ENCODE measurements at places on chromosomes 4 and X.

DNA sequence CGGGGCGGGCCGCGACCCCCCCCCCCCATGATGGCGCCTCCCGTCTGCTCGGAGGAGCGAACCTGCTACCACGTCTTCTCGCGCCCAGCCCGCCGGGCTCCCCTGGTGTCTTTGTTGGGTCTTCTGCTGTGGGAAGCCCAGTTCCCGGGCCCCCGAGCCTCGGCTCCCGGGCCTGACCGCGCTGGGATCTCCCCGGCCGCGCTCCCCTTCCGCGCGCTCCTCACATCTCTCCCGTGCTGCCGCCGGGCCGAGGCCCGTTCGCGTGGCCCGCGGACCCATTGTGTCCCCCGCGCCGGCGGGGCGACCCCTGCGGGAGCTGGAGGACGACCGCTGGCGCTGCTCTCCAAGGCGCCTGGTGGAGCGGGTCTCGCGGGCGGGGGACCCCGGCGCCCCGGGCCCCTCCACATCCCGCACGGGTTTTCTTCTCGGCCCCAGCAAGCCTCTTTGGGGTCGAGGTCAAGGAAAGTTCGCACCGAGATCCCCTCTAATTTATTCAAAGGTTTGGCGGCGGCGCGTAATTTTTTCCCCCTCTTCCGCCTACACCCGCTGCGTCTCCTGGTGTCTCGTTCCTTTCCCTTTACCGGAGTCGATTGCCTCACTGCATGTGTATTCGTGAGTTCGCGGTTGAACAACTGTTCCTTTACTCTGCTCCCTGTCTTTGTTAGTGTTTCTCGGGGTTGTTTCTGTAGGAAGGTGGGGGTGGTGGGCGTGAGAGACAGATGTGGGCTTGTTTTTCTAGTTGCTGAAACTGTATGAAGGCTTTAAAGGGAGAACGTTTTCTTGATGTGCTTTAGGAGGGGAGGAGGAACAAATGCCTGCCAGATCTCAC, 770 bp downstream of the SMAD1 start:
- DNase-seq, result peak; percentile 61

DNA sequence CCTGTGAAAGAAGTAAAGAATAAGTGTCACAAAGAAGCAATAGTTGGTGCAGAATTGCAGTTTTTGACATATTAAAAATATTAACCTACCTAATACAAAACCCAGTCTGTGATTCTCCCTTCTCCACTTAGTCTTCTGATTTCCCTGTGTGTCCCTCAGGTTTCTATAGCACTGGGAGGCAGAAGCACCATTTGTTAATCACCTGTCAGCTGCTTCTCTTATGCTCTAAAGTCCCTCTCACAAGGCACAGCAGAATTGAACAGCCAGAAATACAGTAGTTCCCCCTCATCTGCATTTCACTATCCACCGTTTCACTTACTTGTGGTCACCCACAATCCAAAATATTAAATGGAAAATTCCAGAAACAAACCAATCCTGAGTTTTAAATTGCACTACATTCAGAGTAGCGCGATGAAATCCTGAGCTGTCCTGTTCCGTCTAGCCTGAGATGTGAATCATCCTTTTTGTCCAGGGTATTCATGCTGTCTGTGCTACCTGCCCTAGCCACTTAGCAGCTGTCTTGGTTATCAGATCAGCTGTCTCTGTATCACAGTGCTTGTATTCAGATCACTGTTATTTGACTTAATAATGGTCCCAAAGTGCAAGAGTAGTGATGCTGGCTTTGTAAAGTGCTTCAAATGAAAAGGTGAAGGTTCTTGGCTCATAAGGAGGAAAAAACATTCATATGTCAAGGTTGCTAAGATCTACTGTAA, 984.1 kb upstream of the GRID2 start:
- no peak for DNase-seq

- no peak for DNase-seq
Measured at GRCh38 chrX:40316502-40316901, 218.7 kb upstream of the BCOR start.

DNA sequence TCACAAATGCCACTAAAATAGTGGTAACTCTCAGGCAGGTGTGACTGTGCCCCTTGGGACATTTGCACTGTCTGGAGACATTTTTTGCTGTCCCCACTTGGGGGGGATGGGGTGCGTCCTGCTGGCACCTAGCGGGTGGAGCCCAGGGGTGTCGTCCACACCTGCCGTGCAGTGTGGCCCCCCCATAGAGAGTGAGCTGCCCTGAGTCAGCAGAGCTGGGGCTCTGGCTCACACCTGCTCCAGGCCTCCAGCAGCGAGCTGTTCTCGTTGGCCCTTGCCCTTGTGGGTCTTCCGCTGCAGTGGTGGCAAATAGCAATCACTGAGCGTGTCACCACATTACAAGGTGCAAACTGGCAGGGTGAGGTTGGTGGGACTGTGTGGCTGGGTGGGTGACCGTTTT, 64.6 kb downstream of the CLDN34 start:
- DNase-seq, result no peak

- no peak for DNase-seq
Measured at GRCh38 chr4:4818415-4819212, 40.9 kb upstream of the MSX1 start.

DNA sequence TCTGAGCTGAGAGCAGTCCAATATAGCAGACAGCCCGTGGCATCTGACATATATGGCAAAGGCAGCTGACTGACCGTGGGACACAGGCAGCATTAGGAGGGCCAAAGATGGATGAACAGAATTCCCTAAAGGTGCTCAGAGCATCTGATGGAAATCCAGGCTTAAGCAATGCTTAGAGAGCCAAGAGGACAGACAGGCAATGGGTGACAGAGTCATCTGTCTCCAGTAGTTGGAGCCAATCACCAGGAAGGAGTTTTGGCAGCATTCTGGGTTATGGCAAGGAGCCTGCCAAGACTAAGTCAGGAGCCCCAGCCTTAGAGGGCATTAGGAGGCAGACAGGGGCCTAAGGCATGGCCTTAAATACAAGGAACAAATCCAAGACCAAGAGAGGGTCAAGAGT, 153.3 kb upstream of the USP9X start:
- no peak for DNase-seq

DNA sequence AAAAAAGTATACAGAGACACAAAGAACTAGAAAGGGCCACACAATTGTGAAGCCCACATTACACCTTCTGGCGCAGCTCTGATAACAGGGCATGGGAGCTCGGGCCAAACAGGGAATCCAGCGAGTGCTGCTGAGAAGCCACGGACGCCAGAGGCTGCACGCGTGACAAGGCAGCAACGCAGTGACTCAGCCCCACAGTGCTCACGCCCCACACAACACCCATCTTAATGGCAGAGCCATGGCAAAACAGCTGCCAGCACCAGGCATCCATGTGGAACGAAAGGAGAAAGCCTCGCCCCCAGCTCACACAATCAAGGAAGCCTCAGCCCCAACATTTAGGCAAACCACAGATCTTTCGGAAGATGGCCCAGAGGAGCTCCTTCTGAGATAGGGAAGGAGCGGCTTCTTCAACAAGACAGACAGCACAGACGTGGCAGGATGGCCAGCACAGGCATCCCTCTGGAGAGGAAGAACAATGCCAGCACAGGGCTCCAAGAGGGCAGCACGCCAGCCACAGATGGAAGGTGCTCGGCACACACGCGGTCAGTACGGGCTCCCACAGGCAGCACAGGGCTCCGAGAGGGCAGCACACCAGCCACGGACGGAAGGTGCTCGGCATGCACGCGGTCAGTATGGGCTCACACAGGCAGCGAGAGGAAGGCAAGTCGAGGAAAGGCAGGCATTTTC, 33.1 kb downstream of the GAK start:
- DNase-seq, result no peak

- DNase-seq, result no peak
Measured at GRCh38 chrX:135295238-135295943, 13.9 kb upstream of the ETDC start.

GRCh38 chr4:107631560-107631959, 88.5 kb downstream of the PAPSS1 start:
- DNase-seq, result no peak

DNA sequence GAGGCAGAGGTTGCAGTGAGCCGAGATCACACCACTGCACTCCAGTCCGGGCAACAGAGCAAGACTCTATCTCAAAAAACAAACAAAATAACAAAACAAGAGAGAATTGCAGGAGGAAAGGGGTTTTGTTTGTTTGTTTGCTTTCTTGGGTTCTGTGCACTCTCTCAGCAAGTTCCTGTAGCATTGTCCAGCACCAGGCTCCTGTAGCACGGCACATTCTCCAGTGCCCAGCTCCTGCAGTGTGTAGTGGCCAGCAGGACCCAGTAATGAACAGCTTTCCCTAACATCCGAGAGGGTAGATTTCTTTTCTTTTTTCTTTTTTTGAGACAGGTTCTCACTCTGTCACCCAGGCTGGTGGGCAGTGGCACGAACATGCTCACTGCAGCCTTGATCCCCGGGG, 60.5 kb upstream of the USP9X start:
- no peak for DNase-seq

DNA sequence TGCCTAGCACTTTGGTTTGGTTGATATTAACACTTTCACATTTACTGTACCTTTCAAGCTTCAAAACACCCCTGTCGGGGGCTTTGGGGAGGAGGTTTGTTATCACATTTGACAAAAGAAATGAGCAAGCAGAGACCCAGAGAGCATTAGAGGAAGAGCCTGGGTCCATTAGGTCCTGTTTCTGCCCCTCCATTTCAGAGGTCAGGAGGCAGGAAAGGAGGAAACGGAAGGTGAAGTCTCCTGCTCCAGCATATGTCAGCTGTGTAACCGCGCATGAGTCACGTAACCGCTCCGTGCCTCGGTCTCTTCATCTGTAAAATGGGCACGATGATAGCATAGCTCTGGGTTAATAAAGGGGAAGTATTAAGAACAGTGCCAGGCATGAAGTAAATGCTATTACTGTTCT, 201.9 kb upstream of the BCOR start:
- DNase-seq, result no peak

DNA sequence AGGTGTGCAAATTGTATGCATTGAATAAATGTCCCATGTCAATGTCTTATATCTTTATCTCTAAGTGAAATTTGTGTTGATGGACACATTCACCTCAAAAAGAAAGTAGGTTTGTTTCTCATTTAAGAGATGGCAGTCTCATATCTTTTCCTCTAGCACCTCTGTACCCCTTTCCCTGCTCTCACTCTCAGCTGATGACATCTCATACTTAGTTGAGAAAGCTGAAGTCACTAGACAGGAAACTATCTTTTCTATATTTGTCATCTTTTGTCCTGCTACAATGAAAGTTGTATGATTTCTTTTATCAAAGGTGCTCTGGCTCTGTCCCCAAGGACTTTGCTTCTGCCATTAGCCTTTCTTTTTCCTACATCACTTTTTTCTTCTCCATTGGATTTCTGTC, 84.0 kb upstream of the GRPR start:
- DNase-seq, result no peak

GRCh38 chr4:1985780-1986577, 22.8 kb downstream of the NELFA start:
- DNase-seq, result no peak

DNA sequence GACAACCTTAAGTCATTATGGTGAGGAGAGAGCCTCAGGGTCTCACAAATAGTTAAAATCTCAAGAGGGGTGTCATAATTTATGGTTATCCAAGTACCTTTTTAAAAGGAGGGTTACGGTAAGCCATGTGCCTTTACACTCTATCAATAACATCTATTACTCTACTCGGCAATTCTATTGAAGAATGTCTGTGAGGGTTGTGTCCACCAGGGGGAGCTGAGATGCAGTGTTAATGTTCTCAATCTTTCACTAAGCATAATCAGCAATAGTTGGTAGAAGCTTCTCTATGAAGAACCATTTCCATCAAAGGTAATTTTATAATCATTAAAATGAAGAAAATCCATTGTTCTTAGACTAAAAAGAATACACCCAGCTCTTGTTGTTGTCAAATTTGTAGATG, 457.4 kb downstream of the CENPC start:
- DNase-seq, result no peak

GRCh38 chr4:148152868-148153625, 289.2 kb downstream of the NR3C2 start:
- DNase-seq, result no peak

GRCh38 chr4:131430302-131430701, 1718.8 kb upstream of the PCDH10 start:
- DNase-seq, result no peak

DNA sequence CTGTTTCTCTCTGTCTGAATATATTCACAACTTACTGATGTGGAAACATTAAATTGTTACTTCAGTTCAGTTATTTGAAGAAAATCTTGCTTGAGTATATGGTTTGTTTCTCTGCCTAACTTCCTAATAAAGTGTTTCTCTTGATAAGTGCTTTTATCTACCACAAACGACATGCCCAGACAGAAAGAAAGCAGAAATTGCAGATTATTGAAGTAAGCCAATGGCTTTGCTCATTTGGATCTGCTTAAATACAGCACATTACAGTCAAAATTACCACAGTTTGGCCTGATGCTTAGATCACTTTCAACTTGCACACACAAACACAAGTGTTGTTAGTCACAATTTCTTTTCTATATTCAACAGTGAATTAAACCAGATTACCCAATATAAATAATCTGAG, 68.0 kb downstream of the ATOH1 start:
- DNase-seq, result no peak

DNA sequence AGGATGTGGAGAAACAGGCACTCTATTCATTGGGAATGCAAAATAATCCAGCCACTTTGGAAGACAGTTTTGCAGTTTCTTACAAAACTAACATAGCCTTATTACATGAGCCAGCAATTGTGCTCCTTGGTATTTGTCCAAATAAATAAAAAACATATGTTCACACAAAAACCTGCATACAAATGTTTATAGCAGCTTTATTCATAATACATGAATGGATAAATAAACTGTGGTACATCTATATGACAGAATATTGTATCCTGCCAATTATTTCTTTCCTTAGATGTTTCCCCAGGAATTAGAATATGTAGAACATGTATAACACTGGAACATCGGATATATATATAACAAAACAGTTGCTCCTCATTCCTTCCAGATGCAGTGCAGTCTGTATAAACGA, 57.7 kb upstream of the VEGFC start:
- no peak for DNase-seq

GRCh38 chr4:153939570-153939969, 150.7 kb upstream of the SFRP2 start:
- peak; percentile 4 for DNase-seq

DNA sequence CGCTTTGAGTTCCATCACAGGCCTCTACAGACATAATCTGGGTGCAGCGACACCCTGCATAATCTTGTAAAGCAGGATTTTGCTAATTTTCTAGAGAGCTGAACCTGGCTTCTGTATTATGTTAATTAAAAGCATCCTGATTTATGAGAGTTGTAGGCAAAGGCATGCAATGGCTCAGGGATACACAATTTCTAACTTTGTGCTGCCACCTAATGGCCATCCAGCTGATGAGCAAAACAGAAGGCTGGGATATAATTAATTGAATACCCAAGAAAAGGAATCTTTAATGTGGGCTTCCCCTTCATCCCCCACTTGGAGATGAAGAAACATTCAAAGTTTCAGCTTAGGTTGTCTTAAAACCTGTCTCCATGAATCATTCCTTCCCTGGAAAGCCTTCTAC, 78.1 kb downstream of the BMP15 start:
- DNase-seq, result peak; percentile 1
